Activated CD4-positive, alpha-beta T cell treated with anti-CD3 and anti-CD28 coated beads, Interleukin-2, amount 50 U/mL, for 24 hours (primary cell): ENCODE measurements at places on chromosomes 4 and X.

DNA sequence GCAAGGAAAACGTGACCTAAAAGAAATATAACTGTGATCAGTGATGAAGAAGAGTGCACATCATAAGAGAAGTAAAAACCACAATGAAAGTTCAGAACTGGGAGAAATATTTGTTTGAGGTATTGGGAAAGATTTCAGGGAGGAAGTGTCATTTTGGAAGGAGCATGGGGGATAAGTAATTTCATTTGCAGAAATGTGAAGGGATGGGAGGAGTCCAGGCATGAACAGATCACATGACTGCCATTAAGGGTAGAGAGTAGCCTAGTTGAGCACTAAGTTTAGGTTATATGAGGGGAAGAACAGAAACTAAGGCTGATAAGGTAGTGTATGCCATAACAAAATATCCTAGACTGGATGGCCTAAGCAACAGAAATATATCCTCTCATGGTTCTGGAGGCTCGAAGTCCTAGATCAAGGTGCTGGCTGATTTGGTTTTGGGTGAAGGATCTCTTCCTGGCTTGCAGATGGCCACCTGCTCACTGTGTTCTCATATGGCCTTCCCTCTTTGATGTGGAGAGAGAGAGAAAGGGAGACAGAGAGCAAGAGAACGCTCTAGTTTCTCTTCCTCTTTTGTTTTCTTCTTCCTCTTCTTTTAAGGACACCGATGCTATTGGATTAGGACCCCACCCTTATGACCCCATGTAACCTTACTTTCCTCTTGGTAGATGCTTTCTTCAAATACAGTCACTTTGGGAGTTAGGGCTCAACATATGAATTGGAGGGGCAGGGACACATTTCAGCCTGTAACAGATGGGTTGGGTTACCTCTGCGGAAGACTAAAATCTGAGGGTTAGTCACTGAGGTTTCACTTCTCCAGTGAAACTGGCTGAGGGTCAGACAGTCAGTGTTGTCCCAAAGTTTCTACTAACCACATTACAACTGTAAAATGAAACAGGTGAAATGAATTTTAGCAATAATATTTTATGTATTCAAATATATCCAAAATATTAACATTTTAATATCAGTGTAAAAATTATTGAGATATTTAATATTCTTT lies 77.9 kb downstream of the EGF start:
- no peak for DNase-seq

- DNase-seq, result no peak
Measured at GRCh38 chr4:23382879-23383278, 507.0 kb downstream of the PPARGC1A start.

DNA sequence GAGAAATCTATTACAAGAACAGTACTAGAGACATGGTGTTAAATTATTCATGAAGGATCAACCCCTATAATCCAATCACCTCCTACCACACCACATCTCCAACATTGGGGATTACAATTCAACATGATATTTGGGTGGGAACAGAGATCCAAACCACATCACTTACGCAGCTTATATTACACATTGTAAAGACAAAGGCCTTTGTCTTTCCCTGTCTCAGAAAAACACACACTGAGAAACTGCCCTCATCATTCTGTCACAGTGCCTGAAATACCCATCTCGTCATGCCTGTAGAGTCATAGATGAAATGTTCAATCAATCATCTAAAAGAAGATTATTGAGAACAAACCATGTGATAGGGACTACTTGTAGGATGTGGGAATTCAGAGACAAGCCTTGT lies 558.8 kb upstream of the GRIA3 start:
- DNase-seq, result no peak

GRCh38 chr4:61489927-61490326 lies 289.8 kb downstream of the ADGRL3 start:
- no peak for DNase-seq

DNA sequence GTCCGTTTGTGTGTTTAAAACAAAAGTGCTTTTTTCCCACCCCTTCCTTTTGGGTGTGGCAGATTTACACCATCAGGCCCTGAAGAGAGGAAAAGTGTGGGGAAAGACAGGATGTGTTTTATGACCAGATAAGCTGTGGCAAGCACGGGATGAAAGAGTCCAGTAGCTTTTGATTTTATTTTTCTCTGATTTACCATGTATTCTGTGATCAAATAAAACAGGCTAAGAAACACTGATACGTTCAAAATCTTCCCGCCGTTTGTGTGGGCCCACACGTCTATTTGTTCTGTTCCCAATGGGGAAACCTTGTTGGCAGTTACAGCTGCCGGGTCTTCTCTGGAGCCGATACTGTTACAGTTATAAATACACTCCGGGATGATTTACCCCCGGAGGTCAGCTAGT lies 10.8 kb downstream of the LRP2BP start:
- DNase-seq, result no peak

- DNase-seq, result no peak
Measured at GRCh38 chr4:97317201-97317600, 826.1 kb downstream of the STPG2 start.

DNA sequence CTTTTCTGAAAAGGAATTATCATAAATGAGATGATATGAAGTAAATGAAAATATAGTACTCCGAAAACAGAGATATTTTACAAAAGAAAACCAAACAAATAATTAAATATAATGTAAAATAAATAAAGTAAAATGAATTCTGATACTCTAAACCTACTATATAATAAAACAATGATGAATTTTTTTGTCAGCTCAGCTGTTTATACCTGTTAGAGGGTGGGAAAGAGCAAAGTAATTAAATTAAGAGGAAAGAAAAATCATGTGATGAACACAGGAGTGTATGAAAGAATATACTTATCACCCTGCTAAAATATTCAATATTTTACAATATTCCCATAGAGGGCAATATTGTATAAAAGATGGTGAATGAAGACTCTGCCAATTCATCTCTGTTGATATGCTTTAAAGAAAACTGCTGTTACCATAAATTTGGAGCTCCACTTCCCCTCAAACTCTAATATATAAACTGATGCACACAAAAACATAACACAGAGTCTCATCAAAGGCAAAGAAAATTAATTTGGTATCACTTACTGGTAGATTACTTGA lies 6.5 kb upstream of the NDST4 start:
- DNase-seq, result no peak

DNA sequence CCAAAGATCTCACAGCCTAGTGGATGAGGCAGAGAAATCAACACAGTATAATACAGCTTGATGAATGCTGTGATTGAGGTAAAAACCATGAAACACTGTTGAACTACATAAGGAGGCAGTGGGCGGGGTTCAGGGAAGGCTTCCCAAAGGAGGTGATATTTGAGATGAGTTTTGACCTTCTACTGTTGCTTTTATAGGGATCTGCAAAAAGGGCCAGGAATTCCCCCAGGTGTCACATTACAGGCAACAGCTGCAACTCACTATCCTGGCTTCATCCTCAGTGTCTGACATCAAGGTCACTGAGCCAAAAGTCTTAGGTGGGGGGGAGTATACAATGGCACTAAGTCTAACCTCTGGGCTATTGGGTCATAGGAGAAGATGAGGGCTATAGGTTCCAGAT lies 185.7 kb upstream of the NRK start:
- DNase-seq, result no peak

GRCh38 chr4:5654791-5655190 lies 53.6 kb downstream of the EVC2 start:
- no peak for DNase-seq

GRCh38 chrX:149950681-149951080 lies 12.4 kb upstream of the EOLA2 start:
- peak; percentile 1 for DNase-seq

DNA sequence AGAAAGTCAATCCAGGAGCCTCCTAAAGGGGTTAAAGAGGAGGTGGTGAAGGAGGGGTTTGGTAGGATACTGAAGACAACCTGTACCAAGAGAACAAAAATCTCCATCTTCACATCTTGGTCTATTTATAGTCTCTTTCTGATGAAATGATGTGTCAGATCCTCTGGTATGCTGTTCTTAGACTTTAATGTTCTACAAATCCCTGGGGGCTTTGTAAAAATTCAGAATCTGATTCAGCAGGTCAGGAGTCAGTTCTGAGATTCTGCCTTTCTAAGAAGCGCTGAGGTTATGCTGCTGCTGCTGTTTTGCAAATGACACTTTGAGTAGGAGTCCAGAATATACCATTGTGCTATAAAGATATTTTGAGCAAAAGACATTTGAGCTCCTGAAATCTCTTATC lies 172.9 kb upstream of the GLRA2 start:
- no peak for DNase-seq

DNA sequence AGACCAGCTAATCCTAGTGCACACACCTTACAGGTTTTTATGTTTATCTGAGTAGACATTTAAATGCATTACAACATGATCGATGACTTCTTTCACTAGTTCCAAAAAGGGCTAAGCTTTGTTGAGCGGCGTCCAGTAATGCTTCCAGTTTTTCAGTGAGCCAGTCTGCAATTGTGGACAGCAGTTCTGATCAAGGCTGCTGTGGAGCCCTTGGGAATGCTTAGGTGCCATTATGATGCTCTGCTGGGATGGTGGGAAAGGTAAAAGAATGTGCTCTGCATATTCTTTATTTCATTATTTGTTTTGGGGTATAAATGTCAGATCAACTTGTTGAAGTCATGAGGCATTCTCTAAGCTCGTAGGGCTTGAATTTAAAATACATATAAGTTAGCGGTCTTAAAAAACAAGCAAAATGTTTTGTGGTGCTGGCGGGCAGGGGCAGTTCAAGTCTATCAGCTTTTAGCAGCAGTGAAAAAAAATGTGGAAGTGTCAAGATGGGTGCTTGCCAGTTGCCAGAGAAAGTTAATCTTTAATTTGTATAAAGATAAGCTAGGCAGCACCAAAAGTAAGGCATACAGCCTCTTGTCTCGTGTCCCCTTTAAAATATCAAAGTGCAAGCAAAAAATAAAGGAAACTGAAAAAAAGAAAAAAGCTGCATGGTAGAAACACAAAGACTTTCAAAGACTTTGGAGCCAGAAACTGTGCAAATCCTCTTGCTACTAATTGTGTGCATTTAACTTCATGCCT lies 5.8 kb downstream of the MID1IP1 start:
- no peak for DNase-seq

GRCh38 chr4:149045731-149046130 lies 603.5 kb upstream of the NR3C2 start:
- no peak for DNase-seq

DNA sequence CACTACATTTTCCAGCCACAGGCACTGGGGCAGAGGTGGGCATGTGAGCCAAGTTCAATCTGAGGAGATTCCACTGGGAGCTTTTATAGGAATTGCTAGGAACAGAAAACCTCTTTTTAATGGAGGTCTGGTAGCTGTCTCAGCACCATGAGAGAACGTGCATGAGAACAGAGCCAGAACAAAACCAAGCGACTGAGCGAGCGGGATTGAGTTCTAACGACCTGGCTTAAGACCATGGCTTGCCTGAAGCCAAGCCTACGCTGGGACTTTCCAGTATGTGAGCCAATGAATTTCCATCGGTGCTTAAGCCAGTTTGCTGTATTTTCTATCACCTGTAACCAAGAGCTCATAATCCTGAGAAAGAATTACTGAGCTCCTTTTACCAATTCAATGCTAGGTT lies 183.7 kb downstream of the NR3C2 start:
- no peak for DNase-seq

DNA sequence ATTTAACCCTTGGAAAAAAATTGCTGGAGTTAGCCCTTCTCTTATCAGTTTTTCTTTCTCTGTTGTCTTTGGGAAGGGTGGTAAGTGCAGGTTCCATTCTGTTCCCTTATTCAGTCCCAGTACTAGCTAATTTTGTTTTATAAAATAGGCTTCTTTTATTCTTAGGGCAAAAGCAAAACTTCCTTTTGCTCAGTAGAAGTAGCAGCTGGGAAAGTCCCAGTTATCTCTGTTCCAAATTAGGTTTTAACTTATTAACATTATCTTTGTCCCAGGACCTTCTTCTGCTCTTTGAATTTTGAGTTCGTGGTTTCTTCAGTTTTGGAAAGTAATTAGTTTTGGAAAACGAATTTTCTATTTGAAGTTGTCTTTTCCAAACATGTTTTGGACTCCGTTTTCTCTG lies 61.1 kb downstream of the BANK1 start:
- DNase-seq, result no peak

- DNase-seq, result no peak
Measured at GRCh38 chr4:68361146-68361589, 11.3 kb upstream of the YTHDC1 start.

- no peak for DNase-seq
Measured at GRCh38 chr4:37794056-37794455, 32.4 kb upstream of the PGM2 start.

DNA sequence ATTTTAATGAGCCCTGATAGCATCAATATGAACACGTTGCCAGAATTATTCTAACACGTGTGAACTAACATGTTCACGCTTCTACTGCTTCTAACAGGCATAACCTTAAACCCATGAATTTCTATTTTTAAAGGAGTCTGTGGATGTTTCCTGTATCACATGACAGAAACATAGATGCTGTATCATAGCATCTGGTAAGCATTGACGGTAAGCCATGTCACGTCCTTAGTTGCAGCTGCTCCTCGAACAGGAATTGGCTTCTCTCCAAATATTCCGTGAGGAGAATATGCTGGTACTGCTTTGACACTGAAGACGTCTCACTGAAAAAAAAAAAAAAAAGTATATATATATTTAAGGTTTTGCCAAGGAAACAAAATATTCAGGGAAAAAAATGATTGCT lies 105.1 kb upstream of the MXRA5 start:
- DNase-seq, result no peak

DNA sequence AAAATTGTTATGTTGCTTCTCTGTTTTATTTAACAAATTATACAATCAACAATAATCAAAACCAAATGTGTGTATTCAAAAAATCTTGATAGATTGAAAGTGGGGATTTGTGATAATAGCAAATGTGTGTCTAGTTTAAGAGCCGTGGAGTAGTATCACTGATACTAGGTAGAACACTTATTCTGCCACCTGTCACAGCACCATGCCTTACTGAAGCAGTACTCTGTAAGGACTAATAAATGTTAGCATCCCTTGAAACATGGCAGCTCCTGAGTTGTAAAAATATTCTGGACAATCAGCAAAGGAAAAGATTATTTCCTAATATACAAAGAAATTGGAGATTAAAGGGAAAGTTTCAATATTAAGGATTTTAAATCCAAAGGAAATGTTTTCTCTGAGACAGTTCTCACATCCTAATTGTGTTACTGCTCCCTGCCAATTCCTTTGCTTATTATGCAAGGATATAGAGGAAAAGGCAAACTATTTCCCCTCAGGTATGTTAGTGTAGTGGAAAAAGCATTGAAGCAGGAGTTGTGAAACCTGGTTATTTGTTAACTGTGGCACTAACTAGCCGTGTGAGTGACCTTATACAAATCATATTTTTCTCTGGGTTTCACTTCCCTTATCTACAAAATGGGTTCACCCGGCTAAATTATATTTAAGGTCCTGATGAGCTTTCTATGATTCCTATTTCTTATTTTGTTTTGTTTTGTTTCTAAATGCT lies 303.1 kb downstream of the ARHGAP24 start:
- no peak for DNase-seq

DNA sequence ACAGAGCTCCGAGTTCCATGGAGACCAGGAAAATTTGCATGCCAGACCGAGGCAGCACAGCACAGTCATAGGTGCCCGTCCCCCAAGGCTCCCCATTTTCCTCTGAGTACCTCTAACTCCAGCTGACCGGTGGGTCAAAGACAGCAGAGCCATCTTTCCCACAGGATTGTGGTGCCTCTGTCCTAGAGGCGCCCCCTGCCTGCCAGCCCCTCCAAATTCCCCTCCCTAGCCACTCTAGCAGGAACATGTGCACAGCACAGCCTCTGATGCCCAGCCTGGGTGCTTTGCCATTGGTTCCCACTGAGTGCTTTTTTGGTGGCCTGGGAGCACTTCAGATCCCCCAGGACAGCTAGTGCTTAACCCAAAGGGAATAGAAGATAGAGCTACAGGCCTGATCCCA lies 368.5 kb upstream of the PABPC5 start:
- no peak for DNase-seq
